Stimulated activated CD8-positive, alpha-beta memory T cell treated with anti-CD3 and anti-CD28 coated beads, Interleukin-7, amount 100 ng/mL, for 1 hour (primary cell): ENCODE measurements at places on chromosomes 12 and 14.

DNA sequence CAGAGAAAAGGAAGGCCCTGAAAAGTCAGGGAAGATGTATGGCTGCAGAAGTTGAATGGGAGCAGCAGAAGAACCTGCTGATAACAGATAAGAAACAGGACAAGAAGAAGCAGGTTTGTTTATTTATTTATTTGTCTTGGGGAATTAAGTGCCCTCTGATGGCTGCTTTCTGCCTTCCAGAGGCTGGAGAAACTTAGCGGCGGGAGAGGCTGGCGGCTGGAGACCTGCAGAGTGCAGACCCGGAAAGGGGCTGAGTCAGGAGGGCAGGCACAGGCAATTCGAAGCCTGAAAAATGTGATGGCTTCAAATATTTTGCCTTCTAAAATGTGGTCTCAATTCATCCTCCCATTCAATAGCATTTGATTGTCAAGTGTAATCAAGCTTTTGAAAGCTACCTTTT is 168.2 kb upstream of the GZMB start:
- no peak for DNase-seq

GRCh38 chr12:14258575-14258940 is 106.9 kb upstream of the ATF7IP start:
- no peak for DNase-seq

- no peak for DNase-seq
Measured at GRCh38 chr14:23627961-23628360, 8.2 kb upstream of the DHRS2 start.

DNA sequence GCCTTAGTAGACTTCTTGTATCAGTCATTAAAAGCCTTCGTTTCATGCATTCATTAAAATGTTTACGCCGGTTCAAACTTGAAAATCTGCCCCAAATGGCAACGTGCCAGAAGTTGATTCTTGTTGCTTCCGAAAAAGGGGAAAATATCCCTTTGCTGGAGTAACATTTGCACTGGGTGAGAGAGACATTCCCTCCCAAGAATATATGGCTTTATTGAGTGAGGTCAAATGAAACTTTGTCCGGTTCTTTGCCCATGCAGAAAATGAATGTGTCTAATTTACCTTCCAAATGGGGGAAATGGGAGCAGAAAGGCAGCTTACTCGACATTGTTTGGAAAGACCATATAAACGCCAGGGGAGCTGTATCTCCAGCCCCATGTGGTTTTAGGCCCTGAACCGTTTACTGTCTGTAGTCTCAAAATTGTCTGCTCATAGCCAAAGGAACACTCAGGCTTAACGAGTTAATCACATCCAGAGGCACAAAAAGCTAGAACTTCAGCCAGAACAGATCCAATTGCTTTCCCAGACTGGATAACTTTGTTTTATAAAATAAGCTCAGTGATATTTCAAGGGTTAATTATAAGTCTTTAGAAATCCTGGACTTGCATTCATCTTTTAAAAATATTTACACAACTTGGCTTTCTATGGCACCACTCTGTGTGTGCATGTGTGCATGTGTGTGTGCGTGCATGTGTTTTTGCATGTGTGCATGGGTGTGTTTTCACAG is 2.9 kb upstream of the EMP1 start:
- DNase-seq: no peak

DNA sequence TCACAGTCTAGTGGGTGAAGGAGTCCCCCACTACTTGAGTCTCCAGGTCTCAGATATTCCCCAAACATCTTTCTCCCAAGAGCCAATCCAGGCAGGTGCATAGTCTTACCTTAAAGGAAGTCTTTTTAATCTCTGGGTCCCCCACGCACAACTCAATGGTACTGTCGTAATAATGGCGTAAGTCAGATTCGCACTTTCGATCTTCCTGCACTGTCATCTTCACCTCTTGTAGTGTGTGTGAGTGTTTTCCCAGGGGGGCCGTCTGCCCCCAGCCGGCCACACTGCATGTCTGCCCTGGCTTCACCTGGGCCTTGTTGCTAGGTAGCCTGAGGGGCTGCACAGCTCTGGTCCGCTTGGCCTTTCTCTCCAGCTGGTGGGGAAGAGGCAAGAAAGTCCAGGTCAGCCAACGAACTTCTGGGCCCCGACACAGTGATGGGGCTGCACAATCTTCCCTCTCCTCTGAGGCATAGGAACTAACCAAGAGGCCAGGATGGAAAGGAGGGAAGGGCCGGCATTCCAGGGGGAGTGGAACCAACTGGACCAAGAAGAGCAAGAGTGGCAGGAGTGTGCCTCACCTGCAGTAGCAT is 2.1 kb downstream of the GZMB start:
- no peak for DNase-seq

DNA sequence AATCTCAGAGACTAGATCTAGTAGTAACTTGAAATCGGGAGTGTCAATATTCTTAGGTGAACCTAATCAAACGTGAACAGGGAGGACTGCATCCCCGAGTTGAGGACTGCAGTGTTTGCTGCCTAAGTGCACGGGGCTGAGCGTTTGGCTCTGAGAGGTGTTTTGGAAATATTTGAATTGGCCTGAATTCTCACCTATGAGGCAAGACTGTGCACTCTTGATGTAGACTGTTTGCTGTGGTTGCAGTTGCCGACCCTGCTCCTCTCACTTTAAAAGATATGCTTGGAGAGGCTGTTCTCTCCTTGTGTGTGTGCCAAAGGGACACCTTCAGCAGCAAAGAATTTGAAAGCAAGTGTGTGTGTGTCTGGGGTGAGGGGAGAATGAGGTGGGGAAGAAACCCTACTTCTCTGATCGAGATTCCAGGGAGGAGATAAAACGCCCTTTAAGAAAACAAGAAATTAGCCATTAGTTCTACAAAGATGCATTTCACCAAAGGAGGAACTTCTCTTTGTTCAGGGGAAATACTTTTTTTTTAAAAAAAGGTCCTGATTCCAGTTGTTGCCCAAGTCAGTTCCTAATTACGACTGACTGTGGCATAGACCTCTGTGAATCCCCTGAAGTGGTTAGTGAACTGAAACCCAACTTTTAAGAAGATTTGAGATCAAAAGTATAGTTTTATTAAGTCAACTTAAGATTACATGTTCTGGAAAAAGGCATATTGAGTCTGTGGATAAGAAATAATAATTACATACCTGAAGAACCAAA is 106.6 kb downstream of the DYRK2 start:
- DNase-seq: no peak

DNA sequence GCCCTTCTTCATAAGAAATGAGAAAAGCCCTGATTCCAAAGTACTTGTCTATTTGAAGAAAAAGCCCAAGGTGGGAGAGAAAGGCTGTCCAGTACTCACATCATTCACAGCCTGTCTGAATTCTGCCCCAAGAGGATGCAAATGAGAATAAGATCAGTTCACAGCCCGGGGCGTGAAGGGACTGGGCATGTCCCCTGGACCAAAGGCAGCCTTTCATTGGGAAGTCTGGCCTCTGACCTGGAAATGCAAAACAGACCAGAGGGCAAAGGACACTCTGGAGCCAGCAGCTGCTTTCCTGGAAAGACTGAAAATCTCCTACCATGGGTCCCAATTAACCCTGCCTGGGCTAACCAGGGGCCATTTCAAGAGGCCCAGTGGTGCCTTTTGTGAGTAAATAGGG is 191.2 kb upstream of the PELI2 start:
- no peak for DNase-seq

DNA sequence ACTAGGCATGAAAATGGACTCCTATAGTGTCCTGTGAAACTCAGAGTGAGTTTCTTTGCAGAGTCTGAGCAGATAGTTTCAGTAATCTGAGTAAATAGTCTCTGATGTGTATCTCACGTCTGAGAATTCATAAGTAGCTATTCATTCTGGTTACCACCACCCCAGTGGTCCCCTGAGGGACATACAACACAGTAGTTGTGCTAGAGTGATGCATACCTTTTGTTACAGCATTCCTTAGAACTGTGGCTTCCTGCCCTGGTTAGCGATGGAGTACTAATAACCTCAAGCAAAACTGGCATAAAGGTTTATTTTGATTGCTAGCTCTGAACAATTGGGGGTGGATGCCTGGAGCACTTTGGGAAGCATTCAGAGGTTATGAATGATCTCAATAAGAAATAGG is 114.7 kb downstream of the DAAM1 start:
- no peak for DNase-seq

DNA sequence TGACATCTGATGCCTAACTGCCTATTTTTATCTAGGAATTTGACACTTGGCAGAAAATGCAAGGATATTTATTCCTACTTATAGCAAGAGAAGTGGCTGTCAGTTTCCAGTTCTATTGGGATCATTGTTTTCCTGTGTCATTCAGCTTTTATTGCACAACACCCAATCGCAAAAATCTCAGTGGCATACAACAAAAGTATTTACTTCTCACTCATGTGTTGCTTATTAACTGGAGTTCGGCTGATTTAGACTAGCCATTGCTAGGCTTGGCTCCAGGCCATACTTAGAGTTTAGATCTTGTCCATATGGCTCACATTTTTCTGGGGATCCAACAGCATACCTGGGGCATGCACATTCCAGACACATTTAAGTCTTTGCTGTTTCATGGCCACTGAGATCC is 218.6 kb upstream of the SYT1 start:
- no peak for DNase-seq

GRCh38 chr12:132235116-132235820 is 91.0 kb downstream of the NOC4L start:
- DNase-seq: no peak

DNA sequence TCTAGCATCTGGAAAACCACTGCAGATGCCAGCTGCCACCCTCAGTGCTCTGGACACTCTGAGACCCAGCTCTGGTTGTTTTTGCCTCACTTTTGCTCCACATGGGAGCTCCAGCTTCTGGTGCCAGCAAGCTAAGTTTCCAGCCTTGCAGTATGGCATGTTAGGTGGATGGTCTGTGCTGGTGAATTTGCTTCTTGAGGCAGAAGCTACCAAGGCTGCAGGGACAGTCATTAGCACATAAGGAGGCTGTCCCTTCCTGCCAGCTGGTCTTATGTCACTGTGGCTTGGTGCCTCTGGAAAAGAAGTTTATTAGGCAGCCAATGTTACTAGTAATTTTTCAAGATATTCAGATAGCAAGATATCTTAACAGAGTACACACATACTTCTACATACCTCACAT is 64.2 kb upstream of the CSRP2 start:
- no peak for DNase-seq

- DNase-seq: no peak
Measured at GRCh38 chr12:95462081-95462480, 11.9 kb upstream of the METAP2 start.

- no peak for DNase-seq
Measured at GRCh38 chr12:70267550-70267949, 24.3 kb downstream of the CNOT2 start.

GRCh38 chr12:132395908-132396305 is 66.5 kb upstream of the GALNT9 start:
- no peak for DNase-seq

DNA sequence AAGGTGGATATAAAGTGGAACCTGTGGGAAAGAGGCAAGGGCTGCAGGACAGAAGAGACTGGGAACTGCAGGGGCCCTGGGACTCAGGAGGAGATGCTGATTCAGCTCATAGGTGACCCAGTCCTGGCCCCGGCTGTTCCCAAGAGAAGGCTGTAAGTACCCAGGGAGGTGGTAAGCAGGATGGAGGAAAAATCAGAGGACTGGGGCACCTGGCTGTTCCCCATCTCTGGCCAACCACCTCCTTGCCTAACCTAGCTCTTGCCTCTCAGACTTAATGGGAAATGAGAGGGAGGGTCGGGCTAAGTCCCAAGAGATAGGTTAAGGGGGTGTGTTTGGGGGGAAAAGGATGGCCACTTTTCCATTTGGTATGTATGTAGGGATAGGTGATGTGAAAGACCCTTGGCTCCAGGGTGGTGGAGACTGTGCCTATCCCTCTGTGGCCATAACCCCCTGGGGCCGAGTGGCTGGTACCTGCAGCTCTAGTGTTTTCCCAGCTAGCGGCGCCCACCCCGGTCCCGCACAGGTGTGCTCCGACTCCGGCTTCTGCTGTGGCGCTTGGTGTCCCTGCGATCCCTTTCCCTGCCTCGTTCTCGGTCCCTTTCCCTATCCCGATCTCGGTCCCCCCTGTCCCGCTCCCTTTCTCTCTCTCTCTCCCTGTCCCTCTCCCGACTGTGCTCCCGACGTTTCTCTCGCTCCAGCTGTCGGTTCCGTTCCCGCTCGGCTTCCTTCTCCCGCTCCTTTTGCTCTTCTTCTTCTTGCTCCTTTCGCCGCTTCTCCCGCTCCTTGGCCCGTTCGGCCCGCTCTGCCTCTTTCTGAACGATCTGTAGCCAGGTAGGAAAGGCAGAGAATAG is 1.6 kb upstream of the CDH24 start:
- no peak for DNase-seq

GRCh38 chr14:99757331-99758070 is 35.7 kb upstream of the EML1 start:
- DNase-seq: no peak

DNA sequence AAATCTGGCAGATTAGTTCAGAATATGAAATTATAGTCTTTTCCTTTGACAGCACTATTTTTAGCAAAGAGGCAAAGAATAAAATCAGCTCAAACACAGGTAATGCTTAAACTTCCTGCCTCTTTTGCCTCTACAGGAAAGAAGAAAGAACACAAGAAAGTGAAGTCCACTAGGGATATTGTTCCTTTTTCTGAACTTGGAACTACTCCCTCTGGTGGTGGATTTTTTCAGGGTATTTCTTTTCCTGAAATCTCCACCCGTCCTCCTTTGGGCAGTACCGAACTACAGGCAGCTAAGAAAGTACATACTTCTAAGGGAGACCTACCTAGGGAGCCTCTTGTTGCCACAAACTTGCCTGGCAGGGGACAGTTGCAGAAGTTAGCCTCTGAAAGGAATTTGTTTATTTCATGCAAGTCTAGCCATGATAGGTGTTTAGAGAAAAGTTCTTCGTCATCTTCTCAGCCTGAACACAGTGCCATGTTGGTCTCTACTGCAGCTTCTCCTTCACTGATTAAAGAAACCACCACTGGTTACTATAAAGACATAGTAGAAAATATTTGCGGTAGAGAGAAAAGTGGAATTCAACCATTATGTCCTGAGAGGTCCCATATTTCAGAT is 17.4 kb downstream of the TMPO start:
- DNase-seq: no peak

- no peak for DNase-seq
Measured at GRCh38 chr12:3698218-3698974, 54.5 kb downstream of the CRACR2A start.

- no peak for DNase-seq
Measured at GRCh38 chr12:115017346-115017745, 333.4 kb upstream of the TBX3 start.

GRCh38 chr12:132525833-132526455 is 36.0 kb downstream of the FBRSL1 start:
- DNase-seq: no peak

GRCh38 chr12:21523148-21523547 is 2.9 kb upstream of the SPX start:
- DNase-seq: no peak
